ENCODE measurements at places on chromosomes 2 and 18.

- no peak for DNase-seq
Observed at GRCh38 chr2:622357-622756, 54.8 kb downstream of the TMEM18 start.

DNA sequence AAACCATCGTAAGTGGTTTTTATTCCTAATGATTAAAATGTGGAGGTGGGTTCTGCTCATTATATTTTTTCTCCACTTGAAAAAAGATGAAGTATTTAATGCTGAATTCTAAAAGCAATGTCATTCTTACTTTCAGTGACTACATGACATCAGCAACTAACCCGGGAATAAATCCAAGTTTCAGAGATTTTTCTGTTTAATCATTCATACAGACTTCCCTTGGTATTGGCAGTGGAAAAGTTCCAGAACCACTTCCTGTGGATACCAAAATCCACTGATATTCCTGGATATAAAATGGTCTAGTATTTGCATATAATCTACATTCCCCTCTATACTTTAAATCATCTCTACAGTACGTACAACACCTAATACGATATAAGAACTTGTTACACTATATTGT lies 128.6 kb downstream of the ZNF532 start:
- DNase-seq, result no peak

GRCh38 chr2:10909050-10909995 lies 2.4 kb upstream of the KCNF1 start:
- DNase-seq, result no peak

- no peak for DNase-seq
Observed at GRCh38 chr18:79986726-79987125, 1.6 kb downstream of the TXNL4A start.

GRCh38 chr18:5705393-5705792 lies 161.6 kb upstream of the EPB41L3 start:
- no peak for DNase-seq

DNA sequence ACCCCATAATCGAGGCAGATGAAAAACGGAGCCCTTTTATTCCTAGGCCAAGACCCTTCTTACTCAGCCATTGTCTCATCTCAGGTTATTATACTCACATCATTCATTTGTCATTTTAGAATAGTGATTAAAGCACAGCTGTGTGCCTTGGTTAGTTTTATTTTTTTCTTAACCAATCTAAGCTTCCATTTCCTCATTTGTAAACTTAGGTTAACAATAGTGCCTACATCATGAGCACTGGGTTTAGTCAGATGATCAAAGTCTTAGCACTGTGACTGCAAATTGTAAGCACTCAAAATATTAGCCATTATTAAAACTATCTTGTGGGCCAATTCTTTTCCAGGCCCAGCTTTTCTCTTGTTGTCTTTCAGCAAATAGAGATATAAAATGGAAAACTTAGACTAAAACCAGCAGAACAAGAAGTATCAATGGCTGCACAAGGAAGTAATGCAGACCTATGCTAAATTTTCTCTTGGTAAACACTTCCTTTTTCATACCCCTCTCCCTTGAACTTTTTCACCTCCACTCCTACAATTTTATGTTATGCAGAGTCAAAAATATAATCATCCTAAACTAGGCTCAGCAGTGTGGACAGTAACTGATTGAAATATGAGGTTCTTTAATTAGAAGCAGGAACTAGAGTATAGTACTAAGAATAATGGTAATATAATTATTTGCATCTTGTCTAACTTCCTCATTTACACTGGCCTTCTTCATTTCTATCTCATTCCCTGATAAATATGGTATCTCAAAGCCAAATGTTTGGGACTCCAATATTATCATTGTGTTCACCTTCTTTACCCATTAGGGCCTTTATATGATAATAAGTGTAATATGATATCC lies 21.5 kb upstream of the GALNT3 start:
- no peak for DNase-seq

DNA sequence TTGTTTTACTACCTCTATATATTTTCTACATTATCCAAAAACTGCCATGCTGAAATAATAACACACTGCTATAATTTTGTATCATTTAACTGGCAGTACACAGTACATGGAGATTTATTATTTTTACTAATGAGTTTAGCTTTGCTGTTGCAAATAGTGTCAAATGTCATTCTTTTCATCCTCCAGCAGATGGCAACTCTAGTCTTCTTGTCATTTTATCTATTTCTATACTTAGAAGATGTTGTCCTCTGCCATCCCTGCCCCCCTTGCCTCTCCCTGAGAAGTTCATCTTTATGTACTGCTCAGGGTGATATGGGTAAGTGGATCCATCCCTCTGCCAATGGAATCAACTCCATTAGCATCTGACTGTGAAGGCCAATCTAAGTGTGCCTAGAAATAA lies 21.7 kb upstream of the LRRTM1 start:
- DNase-seq, result no peak

GRCh38 chr18:5266721-5267120 lies 28.8 kb downstream of the ZBTB14 start:
- no peak for DNase-seq

DNA sequence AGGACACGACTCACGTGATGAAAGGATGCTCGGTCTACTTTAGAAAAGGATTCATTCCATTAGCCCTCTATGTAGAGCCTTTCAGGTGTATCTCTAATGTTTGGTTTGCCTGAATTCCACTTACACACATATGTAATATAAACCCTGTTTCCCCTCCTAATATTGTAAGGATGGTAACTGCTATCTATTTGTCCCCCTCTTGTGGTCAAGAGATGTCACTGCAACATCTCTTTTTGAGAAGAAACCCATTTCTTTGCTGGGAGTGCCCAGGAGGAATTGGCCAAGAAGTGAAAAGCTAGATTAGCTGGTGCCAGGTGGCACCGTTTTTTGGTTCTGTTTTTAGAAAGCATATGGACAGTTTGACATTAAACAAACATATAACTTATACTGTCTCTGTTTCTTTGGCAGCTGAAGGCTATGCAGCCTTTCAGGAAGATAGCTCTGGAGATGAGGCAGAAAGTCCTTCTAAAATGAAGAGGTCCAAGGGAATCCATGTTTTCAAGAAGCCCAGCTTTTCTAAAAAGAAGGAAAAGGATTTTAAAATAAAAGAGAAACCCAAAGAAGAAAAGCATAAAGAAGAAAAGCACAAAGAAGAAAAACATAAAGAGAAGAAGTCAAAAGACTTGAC lies 41.2 kb downstream of the RALBP1 start:
- DNase-seq, result no peak

DNA sequence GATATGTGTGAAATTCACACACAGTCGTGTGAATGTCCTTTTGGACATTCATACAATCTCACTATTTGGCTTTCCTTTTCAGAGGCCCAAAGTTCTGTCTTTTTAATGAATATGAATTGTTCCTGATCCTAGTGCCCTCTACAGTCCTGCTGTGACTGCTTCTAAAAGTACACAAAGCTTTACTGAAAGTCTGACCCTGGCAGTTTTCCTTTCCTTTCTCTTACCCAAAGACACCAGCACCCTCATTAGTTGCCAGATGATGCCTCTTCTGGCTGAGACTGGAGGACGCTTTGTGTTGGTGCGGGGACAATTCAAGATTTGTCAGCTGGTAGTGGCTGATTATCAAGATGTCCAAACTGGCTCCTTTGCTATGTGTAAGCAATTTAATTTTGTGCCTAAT lies 81.8 kb upstream of the CDCA7 start:
- no peak for DNase-seq

DNA sequence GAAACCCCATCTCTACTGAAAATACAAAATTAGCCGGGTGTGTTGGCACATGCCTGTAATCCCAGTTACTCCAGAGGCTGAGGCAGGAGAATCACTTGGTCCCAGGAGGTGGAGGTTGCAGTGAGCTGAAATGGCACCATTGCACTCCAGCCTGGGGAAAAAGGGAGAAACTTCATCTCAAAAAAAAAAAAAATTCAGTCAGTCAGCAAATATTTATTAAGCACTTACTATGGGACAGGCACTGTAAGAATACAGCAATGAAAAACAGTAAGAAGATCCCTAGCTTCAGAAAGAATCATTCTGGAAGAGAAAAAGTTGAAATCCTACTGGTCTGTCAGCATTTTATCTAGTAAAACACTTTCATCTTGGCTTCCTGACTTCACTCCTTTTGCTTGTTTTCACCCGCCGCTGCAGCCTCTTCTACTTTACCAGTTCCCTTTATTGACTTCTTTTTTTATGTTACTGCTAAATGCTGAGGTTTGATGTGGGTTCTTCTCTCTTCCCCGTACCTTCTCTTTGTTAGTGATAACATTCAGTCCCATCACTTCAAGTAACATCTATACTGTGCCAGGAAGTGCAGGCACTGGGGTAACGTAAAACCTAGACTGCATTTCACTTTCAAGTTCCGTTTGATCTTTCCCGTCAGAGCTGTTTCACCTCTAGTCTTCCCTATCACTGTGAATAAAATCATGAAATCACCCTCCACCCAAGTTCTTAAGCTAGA lies 10.8 kb upstream of the TAF4B start:
- no peak for DNase-seq

Measured in SIG-M5 (cell line).